ENCODE measurements at places on chromosomes 12 and 14.

DNA sequence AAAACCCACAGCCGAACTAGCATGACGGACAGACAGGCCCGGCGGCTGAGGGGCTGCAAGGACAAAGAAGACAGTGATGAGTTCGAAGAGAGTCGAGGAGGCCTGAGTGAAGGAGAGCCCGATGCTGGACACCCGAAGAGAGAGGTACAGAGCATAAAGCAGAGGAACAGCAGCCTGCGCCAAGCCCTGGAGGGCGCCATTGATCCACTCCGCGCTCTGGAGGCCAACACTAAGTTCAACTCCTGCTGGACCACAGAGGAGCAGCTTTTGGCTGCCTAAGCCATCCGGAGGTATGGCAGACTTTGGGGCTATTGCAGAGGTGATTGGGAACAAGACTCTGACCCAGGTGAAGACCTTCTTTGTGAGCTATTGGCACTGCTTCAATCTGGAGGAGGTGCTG lies 7.8 kb upstream of the PLXNC1 start:
- DNase-seq: peak; percentile 32

GRCh38 chr14:101620031-101620788 lies 58.9 kb downstream of the DIO3 start:
- no peak for DNase-seq

DNA sequence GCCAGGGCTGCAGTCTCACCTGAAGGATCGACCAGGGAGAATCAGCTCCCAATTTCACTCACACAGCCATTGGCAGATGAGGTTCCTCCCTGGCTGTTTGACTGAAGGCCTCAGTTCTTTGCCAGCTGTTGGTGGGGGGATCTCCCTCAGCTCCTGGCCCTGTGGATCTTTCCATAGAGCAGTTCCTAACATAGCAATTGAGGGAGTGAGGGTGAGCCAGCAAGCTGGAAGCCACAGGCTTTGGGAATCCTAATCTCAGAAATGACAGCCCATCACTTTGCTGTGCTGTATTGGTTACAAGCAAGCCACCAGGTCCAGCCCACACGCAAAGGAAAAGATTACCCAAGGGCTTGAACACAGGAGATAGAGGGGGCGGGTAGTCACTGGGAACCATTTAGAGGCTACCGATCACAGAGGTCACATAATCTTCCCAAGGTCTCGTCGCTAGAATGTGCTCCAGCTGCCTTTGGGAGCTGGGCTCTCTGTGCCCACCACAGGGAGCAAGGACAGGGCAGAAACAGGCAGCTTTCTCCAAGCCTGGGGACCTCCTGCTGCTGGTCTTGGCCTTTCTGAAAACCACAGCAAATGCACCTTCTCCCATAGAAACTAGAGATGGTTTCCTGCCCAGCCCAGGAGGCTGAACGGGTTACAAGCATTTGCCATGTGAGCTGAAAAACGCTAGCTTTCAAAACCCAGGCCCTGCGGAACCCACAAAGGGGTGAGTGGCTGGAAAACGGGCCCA lies 4.6 kb upstream of the OTUB2 start:
- DNase-seq: no peak

GRCh38 chr14:39861229-39861600 lies 429.0 kb upstream of the FBXO33 start:
- no peak for DNase-seq

GRCh38 chr14:73026243-73026844 lies 562 bp downstream of the ZFYVE1 start:
- peak; percentile 1 for DNase-seq

- DNase-seq: no peak
Observed at GRCh38 chr12:29609431-29610215, 112.1 kb upstream of the OVCH1 start.

- DNase-seq: no peak
Observed at GRCh38 chr14:49221316-49221715, 364.9 kb downstream of the RPS29 start.

DNA sequence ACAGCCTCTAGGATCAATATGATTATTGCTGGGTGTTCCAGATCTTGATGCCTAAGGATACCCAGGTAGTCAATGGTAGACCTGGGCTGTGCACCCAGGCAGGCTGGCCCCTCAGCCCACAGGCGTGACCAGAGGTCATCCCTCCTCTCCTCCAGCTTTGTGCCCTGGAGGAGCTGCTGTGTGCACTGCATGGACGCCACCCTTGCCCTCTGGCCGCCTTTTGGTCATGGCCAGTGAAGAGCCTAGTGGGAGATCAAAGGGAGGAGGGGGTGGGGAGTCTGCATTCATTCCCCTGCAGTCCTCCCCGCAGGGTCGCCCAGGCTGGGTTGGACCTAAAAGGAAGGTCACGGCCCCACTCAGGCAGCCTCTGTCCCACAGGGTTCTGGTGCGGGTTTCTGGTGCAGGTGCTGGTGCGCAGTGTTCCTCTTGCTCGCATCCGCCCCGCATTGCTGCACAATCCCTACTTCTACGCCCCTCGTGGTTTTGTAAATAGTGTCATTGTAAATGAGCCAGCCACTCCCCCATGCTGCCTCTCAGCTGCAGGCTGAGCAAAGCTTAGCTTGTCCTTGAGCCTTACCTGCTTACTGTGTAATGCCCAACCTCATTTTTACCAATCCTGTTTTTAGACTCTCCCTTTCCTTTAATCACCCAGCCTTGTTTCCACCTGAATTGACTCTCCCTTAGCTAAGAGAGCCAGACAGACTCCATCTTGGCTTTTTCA lies 55.3 kb downstream of the PSMA6 start:
- no peak for DNase-seq

DNA sequence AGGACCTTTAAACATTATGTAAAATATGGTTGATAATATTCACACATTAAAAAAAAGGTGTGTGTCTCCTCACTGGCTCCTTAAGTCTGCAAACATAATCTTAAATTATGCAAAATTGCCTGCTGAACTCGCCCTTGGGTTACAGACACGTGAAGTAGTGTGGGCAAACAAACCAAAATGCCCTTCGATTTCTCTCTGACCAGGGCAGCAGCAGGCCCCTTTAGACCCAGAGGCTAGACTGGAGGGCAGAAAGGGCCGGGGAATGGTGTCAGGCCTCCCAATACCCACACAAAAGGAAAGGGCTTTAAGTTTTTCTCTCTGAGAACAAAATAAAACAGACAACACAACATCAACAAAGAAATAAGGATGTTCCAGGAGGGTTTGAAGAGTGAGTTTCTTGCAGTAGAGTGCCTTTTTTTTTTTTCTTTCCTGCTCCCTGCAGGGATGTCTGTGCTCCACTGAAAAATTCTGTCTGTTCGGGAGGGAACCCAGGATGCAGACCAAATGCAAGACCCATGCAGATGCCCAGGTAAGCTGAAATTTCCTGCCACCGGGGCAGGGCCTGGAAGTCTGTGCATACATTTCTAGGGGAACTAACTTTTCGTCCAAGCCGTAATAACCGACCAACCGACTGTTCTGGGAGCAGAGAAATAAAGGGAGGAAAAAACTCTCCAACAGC lies 1.7 kb downstream of the TBX3 start:
- DNase-seq: no peak

- no peak for DNase-seq
Observed at GRCh38 chr12:52837413-52837741, 3.3 kb upstream of the KRT79 start.

DNA sequence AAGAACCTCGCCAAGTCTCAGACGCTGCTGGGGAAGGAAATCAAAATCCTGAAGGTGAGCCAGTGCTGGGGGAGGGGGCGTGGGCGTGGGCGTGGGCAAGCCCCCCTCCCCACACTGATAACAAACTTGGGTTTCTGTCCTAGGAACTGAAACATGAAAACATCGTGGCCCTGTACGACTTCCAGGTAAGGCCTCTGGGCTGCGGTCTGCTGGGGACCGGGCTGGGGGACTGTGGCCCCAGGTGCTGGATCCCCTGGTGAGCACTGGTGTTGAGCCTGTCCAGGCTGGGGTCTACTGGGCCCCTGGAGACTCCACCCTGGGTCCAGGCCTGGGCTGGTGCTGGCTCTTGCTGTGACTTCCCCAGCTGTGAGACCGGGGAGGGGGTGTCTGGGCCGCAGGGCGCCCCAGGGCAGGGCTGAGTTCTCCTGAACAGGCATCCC lies 1.2 kb downstream of the ULK1 start:
- DNase-seq: peak; percentile 5

DNA sequence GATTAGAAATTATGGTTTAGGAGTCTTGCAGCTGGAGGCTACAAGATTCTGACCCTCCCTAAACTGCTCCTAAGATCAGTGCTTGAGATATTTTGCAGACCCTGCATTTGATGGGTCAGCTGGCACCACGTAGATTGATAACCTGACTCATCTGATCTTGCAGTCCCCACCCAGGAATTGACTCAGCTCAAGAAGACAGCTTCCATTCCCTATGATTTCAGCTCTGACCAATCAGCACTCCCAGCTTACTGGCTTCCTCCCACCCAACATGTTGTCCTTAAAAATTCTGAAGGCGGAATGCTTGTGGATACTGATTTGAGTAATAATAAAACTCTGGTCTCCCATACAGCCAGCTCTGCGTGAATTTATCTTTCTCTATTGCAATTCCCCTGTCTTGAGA lies 23.2 kb upstream of the MTHFD1 start:
- no peak for DNase-seq

GRCh38 chr12:49866859-49867569 lies 24.1 kb upstream of the BCDIN3D start:
- DNase-seq: peak; percentile 47

GRCh38 chr14:104085032-104085888 lies at the start of gene ASPG:
Gene ASPG (plus strand): TSS chr14:104085700. CDS start chr14:104085771, 71 bp downstream.
- no peak for DNase-seq

DNA sequence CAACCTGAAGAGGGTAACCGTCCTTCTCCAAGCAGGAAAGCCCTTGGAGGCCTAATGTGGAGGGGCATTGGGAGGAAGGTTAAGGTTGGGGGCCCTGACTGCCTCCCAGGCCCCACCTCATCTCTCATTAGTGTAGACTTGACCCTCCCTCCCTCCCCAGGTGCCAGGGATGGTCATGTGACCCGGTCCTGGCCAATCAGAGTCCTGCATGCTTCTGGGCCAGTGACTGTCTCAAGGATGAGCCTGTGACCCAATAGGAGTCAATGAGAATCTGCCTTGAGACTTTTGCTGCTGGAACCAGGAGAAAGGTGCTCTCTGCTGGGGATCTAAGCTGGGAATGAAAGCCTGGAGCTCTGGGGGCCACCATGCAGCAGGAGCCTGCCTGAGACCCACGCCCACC lies 70.8 kb downstream of the NCOR2 start:
- DNase-seq: no peak

- no peak for DNase-seq
Observed at GRCh38 chr12:75779891-75780496, 251.6 kb downstream of the PHLDA1 start.

DNA sequence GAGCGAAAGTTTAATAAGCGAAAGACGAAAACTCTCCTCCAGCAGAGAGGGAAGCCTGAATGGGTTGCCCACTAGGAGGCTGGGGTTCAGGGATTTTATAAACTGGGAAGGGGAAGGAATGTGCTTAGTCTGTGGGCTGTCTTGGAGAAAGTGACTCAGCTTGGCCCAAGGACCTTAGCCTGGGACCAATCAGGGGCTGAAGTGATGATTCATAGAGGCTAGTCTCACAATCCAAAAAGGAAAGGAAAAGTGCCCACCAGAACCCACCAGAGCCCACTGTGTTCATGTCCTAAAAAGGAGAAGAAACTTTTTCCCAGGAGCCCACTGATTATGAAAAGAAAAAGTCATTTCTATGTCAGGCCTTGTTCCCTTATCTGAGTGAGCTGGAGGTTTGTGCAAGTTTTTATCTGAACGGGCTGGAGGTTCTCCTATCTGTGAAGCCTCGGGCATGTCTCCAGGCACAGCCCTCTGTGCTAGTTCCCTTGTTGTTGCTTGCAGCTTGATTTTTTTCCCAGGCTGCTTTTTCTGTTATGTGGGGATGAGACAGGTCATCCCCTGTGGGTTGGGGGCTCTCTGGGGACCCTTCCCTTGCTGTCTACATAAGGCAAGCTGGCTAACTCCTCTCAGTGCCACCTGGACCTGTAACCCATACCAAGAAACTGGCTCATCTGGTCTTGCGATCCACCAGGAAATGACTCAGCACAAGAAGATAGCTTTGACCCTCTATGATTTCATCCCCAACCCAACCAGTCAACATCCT lies 8.3 kb upstream of the GOLGA5 start:
- no peak for DNase-seq

DNA sequence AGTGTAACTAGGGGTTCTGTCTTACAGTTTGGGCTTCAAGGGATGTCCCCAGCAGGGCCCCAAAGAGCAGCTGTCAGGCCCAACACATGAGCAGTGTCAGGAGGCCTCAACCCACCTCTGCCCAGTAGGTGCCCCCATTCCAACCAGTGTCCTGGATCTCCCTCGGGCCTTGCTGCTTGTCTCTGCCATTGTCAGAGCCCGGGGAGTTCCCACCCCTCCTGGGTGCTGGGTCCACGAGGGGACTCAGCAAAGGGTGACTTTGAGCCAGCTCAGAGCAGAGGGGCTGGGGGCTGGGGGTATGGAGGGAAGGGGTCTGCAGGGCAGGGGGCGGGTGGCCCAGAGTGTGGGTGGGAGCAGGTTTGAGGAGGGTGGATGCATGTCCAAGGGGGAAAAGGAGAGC lies 18.0 kb upstream of the BEGAIN start:
- DNase-seq: no peak

DNA sequence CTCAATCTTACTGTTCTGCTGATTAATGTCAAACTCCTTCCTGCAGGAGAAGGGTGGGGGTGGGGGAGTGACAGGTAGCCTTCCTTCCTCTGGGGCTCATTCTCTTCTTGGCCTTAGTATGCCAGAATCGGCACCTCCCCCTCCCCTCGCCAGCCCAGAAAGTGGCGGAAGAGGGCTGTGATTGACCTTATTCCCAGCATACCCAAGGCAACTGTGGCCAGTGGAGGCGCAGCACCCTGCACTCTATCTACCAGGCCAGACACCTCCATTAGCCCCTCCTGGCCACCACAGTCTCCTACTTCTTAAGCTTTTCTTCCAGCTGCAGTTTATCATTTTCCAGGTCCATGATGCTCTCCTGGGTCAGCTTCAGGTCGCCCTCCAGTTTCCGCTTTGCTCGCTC lies 15.5 kb downstream of the MYH6 start:
- DNase-seq: no peak

GRCh38 chr14:58923751-58924405 lies 264.6 kb upstream of the DAAM1 start:
- no peak for DNase-seq

GRCh38 chr12:3137268-3137781 lies 60.1 kb downstream of the TSPAN9 start:
- no peak for DNase-seq

DNA sequence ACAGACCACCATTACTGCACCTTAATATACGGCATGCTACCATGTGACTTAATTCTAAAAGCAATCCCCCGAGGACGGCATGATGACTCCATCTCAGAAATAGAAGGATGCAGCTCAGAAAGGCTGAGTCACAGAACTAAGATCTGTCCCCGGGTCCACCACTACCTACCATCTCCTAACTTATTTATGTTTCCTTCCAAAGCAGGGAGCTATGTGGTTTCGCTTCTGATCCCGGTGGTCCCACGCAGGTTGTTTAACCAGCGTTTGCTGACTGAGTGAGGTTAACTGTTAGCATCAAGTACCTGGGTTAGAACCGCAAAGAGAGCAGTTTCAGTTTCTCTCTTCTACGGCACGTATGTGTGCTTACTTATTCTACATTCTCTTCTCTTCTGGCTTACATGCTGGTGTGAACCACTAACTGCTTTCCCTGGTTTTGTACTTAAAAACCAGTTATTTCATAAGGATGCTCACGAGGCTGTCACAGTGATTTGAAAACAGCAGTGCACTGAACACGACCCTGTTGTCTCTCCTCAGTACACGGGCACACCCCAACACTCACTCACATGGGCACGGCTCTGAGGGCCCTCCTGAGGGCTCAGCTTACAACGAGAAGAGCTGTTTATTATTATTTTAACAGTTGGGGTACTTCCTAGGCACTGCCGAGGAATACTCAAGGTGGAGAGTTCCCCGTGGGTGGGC lies 66.7 kb downstream of the CCDC88C start:
- DNase-seq: no peak

All from stimulated activated CD4-positive, alpha-beta T cell treated with anti-CD3 and anti-CD28 coated beads, TNF-alpha, amount 100 ng/mL, for 24 hours (primary cell).